ENCODE measurements at places on chromosomes 4 and X.

- DNase-seq = no peak
Observed at GRCh38 chr4:123984886-123985285, 588.3 kb downstream of the SPRY1 start.

- peak; percentile 14 for DNase-seq
Observed at GRCh38 chrX:9942086-9942485, 25.1 kb upstream of the CLDN34 start.

- DNase-seq = no peak
Observed at GRCh38 chr4:8900588-8900987, 28.9 kb upstream of the HMX1 start.

GRCh38 chr4:25585901-25586523 is 69.6 kb upstream of the SLC34A2 start:
- DNase-seq = no peak

DNA sequence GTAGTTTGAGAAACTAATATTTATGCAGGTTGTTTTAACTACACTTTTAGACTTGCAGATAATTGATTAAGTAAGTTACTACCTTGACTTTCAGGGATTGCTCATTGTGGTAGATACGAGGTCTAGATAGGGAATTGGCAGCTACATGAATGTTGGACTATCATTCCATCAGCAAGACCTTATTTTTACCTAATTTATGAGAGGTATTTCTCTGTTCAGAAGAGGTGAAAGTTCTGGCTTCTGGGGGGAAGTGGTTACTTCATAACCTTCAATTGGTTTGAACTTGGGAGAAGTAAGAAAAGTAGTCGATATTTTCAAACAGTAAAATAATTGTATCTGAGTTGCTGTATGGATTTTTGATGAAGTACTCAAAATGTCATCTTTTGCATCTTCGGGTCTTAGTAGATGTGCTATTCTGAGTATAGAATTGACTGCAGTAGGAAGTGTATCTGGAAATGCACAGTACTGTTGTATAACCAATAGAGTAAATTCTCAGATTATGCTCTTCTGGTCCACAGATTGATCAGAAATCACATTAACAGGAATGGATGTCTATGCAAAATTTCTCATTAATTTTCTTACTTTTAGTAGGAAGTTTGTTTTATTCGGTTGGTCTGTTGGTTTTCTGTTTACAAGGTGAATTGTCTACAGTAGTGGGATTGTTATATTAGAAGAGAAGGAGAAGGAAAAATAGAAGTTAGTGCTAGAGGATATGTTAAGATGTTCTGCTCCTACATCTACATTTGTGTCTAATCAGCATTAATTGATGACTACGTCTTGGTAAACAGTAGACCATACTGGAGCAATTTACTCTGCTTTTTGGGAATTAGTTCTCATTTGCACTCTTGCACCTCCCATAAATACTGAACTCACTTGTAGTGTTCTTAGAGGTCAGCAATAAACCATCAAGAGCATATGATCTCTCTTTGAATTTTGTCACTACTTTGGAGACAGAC is 3.0 kb downstream of the NFKB1 start:
- DNase-seq = no peak

GRCh38 chrX:44731160-44731559 is 112.7 kb upstream of the DUSP21 start:
- DNase-seq = no peak

DNA sequence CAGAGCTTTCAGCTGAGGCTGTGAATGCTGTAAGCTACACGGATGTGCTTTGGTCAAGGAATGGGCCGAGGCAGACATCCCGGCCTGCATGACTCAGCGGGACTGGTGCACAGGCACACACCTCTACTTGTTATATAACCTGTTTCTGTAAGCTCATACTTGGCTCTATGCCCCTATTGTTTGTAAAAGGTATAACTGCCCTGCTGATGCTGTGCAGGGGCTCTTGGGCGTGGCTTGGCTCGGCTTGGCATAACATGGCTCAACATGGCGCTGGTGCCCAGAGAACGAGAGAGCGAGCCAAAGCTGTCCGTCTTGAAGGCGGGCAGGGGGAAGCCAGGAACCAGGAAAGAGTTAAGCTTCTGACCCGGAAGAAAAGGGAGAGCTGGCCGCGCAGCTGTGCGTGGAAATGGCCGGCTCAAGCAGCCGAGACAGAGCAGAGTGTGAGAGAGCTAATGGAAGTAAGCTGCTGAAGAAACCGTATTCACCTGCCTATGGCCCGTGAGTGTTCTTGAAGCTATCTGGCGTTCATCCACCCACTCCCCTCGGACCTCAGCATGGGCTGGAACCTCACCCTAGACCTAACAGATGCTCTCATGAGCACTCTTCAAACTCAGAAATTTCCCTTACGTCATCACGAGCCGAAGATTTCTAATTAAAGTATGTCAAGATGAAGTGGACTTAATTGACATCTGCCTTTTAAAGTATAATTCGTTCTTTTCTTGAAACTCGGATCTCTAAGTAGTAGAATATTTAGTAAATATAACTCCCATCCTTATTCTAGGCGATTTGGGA is 286.3 kb upstream of the AGA start:
- DNase-seq = no peak

- DNase-seq = no peak
Observed at GRCh38 chr4:56360071-56360470, 27.2 kb downstream of the AASDH start.

DNA sequence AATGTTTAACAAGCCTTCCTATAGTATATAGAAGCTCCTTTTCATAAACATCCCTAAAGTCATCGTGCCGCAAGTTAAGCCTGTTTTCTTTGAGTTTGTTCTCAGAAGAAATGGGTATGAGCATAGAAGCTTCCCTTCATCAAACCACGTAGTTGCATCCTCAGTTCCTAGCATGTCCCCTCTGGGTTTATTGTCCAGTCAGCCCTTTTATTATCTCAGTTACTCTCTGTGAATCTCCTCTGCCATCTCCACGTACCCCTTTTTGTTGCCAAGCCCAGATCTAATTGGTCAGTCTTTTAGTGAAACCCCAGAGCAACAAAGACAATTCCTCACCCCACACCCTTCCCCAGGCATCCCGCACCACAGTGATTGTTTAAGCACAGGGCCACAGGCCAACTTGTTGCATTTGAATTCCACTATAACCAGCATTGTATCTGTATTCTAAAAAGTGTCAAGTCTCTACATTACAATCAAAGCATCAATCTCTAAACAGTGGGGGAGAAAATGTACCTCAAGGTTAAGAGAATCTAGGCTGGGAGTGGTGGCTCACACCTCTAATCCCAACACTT is 12.4 kb upstream of the TRIM2 start:
- no peak for DNase-seq

DNA sequence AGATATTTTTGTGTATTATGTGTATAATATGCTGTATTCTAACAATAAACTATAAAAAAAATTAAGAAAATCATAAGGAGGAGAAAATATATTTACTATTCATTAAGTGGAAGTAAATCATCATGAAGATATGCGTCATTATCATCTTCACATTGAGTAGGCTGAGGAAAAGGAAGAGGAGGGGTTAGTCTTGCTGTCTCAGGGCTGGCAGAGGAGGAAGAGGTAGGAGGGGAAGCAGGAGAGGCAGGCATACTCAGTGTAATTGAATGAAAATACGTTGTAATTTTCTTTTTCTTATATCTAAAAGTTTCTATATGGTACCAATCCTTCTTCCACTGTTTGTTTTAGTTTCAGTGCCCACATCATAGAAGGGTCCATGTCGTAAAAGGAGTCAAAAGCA is 9.8 kb upstream of the TMEM185A start:
- no peak for DNase-seq

DNA sequence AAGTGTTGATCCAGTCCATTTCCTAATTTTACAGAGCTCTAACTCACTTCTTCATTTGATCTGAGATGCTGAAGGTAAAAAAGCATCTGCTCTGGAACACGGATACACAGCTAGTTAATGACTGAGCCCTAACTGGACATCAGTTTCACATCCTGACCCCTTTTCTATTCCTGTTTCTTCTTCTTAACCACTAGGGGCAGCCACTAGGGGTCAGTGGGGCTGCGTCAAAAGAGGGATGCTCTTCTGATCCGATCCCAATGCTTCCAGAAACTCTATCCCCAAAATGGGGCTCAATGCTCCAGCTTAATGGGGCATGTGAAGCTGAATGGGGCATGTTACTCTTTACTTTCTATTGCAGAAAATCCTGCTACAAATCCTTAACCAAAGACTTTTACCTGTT is 33.4 kb upstream of the PHKA2 start:
- DNase-seq = no peak

DNA sequence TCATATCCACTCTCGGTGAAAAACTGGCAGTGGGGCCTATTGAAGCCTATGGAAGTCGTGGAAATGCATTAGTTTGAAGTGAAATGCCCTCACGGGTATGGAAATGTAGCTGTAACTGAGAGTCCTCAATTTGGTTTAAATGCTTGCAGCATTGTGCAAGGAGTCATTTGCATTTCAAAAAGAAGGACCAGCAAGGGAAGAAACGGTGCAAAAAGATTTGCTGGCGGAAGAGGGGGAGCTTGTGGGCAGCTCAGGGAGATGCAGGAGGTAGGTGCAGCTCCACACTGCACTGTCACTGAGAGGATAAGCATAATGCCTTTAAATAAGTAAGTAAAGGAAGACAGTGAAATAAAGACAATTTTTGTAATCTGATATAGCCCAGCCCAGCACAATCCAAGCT is 400.4 kb upstream of the DIPK2B start:
- DNase-seq = no peak
